ENCODE measurements at places on chromosomes 12 and 14.

GRCh38 chr14:37697489-37698121 is 102.2 kb downstream of the TTC6 start:
- no peak for DNase-seq

DNA sequence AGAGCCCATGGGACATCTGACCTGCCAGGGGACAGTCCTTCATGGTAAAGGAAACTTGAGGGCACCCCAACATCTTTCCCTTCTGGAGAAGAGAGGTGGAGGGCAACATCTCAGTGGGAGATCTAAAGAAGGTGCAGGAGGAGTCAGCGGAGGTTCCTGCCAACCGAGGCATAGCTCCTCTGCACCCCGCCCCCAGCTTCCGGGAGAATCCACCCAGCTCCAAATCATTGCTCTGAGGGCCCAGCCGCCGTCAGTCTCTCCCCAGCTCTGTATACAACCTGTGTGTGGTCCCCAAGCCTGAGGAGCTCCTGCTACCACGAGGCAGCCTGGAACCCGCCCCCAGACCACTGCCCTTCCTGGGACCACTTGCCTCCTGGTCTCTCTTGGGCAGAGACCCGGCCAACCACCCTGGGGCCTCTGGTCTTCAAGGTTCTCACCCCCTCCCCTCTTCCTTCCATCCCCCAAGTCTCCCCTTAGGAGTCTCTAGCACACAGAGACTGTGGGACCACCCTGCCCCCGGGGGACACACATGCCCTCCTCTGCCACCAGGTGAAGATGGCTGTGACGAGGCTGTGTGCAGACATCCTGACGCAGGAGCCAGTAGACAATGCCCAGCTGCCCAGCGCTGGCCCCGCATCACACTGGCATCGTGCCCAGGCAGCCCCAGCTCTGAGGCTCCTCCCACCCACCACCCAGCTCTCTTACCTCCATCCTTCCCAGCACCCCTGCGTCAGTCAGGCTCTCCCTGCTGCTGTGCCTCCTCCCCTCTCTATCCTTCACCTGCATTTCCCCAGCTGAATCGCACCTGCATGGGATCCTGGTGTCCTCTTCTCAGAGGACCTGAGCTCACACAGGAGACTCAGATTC is 13.0 kb upstream of the NUDT14 start:
- DNase-seq = peak; percentile 67

DNA sequence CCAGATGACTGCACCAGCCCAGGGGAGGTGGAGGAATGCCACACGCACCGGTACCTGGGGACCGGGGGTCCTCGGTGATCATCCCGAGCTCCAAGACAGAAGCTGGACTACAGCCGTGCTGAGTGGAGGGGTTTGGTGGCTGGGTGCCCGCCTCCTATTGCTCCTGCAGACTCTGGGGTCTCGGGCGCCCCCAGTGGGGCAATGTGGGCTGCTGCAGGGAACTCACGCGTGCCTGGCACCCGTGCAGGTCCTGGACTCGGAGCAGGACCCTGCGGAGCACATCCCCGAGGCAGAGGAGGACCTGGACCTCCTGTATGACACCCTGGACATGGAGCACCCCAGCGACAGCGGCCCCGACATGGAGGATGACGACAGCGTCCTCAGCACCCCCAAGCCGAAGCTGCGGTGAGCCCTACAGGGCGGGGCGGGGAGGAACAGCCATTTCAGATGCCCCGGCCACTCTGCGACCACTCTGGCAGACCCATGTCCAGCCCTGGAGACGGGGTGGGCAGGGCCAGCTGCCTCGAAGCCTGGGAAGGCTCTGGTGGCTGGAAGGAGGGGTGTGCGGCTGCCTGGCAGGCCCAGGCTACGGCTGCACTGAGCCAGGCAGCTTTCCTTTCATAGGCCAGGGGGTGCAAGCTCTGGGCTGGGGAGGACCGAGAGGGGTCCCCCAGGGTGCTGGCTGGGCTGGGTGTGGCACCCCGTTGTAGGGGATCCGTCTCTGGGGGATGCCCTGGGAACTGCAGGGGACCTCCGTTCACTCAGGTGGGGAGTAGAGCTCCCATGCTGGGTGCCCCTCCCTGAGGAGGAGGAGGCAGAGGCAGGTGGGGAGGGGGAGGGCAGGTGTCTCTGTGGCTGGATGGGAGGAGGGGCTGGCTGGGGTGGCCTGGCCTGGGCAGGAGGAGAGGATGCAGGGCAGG is 21.6 kb upstream of the TEX22 start:
- DNase-seq = no peak

- no peak for DNase-seq
Measured at GRCh38 chr14:81437244-81437643, 37.1 kb upstream of the STON2 start.

DNA sequence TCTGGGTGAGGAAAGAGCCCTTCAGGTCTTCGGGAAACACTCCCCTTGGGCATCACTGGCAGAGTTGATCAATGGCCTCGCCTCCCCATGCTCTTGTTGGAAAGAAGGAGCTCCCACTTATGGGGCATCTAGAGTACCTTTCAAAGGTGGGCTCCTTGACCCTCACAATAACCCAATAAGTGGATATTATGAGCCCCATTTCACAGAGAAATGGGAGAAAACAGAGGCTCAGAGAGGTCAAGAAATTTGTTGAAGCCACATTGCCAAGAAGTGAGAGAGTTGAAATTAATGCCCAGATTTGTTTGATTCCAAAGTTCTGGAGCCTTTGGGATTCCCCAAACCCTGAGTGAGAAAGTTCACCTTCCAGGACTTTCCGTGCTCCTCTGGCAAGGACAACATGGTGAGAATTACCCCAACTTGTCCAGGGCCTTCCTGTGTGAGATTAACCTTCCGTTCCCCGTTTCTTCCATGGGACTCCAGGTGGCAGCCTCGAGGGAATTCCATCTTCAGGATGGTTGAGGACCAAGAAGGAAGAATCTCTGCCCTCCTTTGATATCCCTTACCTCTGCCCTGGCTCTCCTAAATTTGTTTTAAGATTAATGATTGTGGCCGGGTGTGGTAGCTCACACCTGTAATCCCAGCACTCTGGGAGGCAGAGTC is 7.5 kb upstream of the CHD4 start:
- no peak for DNase-seq

GRCh38 chr12:442235-442884 is 17.4 kb upstream of the B4GALNT3 start:
- peak; percentile 63 for DNase-seq

- no peak for DNase-seq
Measured at GRCh38 chr14:59352961-59353360, 112.2 kb downstream of the GPR135 start.

DNA sequence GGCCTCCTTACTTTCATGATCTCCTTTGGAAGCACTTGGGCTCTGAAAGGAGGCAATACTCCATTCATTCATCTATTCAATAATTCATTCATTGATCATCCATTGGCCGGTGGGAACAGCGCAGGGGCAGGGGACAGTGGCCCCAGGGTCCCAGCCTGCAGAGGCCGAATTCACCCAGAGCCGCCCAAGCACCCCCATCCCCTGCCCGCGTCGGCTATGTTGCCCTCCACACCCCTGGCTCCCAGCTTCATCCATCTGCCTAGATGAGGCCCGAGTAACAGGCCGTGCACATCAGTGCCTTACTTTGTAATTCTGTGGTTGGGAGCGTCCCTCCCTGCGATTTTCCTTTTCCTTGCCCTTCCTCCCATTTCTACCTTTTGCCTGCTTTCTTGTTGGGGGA is 3.2 kb downstream of the AMN start:
- DNase-seq = no peak

DNA sequence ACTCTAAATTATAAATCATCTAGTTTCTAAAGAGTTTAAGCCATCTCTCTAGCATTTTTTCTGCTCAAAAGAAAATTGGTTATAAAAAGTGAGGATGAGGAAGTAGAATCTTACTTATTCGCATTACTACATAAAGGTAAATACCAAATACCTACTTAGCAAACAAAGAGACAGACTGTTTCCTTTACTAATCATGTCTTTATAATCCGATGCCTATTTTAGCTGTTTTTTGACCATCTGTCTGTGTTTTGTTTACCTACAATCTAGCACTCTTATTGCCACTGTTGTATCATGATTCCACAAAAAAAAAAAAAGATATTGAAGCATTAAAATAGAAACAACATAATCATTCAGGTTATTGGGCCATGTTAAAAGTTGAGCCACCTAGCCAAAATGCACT is 396.2 kb downstream of the PAWR start:
- no peak for DNase-seq

DNA sequence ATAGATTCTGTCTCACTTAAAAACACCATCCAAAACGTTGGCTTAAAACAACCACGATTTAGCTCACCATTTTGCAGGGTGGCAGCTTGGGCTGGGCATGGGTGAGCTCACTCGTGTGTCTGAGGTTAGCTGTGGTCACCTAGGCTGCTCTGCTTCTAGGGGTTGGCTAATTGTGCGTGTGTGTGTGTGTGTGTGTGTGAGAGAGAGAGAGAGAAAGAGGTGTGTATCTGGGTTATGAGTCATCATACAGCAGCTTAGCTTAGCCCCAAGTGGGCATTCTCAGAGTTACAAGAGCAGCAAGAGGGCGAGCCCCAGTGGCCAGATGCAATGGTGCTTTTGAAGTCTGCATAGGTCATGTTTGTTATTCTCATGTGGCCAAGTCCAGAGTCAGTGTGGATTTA is 6.0 kb downstream of the FBXW8 start:
- no peak for DNase-seq

GRCh38 chr14:34628681-34629135 is 1.2 kb downstream of the SNX6 start:
- peak; percentile 60 for DNase-seq

GRCh38 chr14:49206828-49207227 is 379.4 kb downstream of the RPS29 start:
- peak; percentile 88 for DNase-seq

DNA sequence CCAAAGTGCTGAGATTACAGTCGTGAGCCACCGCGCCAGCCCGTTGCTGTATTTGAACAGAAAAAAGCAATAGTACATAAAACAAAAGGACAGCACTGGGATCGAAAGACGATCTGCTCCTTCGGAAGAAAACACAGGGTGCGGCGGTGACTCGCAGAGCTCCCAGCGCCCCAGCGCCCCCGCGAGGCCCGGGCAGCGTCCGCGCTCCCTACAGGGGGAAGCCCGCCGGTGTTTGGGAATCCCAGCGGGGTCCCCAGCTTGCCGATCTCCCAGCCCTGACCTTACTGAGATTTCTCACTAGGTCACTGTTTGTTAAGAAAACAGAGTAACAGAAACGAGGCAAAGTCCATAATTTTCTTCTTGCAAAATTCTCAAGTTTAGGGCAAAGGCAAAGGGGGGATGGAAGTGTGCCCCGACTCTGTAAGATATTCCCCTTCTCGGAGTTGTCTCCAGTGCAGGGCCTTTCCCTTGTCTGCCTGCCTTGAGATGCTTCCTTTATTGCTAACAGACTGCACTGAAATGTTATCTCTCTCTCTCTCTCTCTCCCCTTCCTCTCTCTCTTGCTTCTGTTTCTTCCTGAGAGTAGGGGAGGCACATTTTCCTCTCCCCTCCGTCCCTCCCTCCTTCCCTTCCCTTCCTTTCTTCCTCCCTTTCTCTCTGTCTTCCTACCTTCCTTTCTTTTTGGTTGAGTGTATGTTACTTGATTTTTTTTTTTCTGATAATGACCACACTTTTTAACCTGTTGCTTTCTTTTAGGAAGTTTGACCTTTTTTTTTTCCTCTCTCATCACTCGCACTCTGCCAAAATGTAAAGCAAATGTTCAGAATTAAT is 91.9 kb downstream of the TMEM30B start:
- peak; percentile 78 for DNase-seq

- DNase-seq = no peak
Measured at GRCh38 chr12:102806110-102806509, 110.9 kb downstream of the PAH start.

GRCh38 chr12:85782711-85783110 is 53.5 kb downstream of the RASSF9 start:
- no peak for DNase-seq

DNA sequence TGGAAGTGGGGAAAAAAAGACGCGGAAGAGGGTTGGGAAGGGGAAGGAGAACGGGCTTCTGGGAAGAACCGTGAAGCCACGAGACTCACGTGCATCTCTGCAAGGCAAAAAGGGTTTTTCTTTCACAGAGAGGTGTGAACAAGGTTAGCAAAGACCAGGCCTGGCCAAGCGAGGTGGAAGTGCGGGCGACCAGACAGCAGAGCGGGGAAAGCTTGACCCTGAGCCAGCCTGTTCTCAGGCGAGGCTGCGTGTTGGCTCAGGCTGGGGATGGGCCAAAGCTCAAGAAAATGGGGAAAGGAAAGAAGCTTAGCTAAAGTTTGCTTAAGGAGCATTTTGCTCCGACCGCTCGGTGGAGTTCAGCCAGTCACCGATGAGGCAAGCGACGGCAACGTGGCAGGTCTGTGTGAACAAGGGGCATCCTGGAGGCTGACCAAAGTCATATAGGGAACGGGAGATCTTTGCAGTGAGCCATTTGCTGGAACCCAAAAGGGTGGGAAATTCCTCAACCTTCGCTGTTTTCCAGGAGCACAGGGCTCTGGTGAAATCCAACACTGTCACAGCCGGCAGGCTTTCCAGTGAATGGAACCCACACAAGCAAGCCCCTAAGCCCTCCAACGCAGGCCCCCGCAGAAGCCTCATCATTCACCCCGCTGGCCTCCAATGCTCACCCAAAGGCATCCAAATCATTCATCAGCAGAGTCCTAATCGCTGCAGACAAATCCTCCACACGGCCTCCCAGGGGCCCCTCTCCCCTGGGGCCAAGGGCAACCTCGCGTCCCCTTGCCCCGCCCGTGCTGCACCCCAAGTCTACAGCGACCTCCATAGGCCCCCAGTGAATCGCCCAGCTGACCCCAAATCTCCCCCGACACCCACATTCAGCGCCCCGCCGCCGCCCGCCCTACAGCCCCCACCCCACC is 754 bp downstream of the ZNF605 start:
- DNase-seq = peak; percentile 80

- no peak for DNase-seq
Measured at GRCh38 chr14:64419003-64419402, 30.9 kb downstream of the MTHFD1 start.

DNA sequence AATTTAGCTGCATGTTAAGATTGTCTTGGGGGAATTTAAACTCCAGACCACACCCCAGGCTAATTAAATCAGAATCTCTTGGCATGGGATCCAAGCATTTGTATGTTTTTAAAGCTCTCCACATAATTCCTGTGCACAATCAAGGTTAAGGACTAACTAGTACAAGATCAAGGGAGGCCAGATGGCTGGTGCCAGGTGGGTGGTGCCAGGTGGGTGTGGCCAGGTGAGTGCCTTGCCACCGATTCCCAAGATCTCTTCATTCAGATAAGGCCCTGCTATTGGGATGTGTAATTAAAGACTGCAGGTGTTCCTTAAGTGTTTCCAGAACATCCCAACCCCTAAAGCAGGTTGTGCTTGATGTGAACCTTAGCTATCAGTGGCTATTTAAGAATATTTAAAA is 75.1 kb downstream of the NRXN3 start:
- no peak for DNase-seq

Data from lung (tissue), 17 donors.